ENCODE measurements at places on chromosomes 6 and 20. TPM values are rescaled to one million over a fixed set of nuclear protein-coding genes. Genes with fewer than 3 reads are reported as not detected.
A peak's percentile ranks its signal among the peaks of the same experiment; 100 is the strongest.

DNA sequence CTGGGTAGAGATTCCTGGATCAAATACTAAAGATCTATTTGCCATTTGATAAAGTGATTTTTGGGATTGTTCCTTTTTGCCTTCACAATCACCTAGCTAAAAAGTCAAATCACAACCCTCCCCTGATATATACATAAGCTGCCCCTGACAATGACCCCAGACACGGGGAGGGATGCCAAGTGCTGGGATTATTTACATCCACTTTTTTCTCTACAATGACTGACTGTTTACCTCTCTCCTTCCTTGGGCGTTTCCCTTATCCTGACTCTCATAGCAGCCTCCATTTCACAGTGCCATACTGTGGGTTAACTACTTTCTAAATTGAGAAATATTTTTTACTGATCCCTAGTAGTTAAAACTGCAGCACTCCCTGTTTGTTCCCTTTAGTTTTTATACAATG lies 150.8 kb upstream of the TMEM170B start:
- no peak overlapping the region for H3K4me3 ChIP-seq
- H3K4me1 ChIP-seq: no peaks in the 10 kb centered on the region
- DNase-seq: no peak
- no peaks in the 10 kb centered on the region for H3K36me3 ChIP-seq

GRCh38 chr6:38113825-38114576 lies 294.5 kb downstream of the ZFAND3 start:
- H3K36me3 ChIP-seq: no peaks in the 10 kb centered on the region
- H3K27me3 ChIP-seq: no peaks in the 10 kb centered on the region
- no peaks in the 10 kb centered on the region for H3K4me1 ChIP-seq
- H3K4me3 ChIP-seq: no peak overlapping the region
- H3K27ac ChIP-seq: no peak overlapping the region

- no peak for DNase-seq
- H3K27ac ChIP-seq: no peak overlapping the region
- H3K4me1 ChIP-seq: no peaks in the 10 kb centered on the region
- H3K4me3 ChIP-seq: no peak overlapping the region
These were observed 11.4 kb downstream of the RIPK1 start for GRCh38 chr6:3079682-3080081.

DNA sequence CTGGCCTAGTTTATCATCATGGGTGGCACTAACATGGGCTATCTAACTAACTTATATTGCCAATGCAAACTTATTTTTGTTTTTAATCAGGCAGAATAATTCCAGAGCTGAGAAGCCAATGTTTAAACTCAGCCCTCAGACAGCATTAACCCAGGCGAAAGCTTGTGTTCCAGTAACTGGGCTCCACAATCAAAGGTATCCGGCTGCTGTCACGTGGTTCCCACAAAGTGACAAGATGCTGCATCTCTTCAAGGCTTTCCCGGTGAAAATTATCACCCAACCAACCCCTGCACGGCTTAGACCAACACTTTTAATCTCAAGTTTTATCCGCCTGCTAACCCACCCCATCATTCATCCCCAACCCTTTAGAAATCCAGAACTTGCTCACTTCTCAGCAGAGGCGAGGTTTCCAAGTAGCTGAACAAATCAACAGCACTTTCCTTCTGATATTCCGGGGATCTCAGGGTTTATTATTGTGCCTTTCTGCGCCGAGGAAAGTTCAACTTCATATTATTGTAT lies 885 bp downstream of the MTCL3 start:
- no peaks in the 10 kb centered on the region for H3K36me3 ChIP-seq
- H3K27me3 ChIP-seq: peaks cover 11% of the 10 kb centered on the region

DNA sequence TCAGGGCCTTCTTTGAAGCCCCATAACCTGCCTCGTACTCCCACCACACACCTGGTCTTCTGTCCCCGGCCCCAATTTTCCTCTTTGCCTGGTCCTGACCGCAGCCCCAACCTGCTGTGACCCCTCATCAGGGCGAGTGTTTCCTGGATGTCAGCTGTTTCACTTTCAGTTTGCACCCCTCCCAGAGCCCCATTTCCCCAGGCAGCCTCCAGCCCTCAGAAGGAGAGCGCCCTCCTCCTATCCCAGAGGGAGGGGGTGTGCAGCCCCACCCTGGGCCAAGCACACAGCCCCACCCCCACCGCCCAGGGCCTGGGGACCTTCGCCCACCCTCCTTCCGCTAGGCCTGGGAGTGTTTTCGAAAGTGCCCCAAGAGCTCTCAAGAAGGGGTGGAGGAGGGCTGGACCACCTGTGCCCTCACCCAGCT lies 1.5 kb downstream of the BAK1 start:
- DNase-seq: no peak
- peak overlapping the region; percentile 87 for H3K27ac ChIP-seq
- H3K36me3 ChIP-seq: no peaks in the 10 kb centered on the region
- no peak overlapping the region for H3K4me3 ChIP-seq
- no peaks in the 10 kb centered on the region for H3K27me3 ChIP-seq

GRCh38 chr6:37460805-37461204 lies 27.8 kb downstream of the CMTR1 start:
- DNase-seq: no peak
- H3K27ac ChIP-seq: no peak overlapping the region
- H3K36me3 ChIP-seq: no peaks in the 10 kb centered on the region
- H3K4me3 ChIP-seq: no peak overlapping the region

DNA sequence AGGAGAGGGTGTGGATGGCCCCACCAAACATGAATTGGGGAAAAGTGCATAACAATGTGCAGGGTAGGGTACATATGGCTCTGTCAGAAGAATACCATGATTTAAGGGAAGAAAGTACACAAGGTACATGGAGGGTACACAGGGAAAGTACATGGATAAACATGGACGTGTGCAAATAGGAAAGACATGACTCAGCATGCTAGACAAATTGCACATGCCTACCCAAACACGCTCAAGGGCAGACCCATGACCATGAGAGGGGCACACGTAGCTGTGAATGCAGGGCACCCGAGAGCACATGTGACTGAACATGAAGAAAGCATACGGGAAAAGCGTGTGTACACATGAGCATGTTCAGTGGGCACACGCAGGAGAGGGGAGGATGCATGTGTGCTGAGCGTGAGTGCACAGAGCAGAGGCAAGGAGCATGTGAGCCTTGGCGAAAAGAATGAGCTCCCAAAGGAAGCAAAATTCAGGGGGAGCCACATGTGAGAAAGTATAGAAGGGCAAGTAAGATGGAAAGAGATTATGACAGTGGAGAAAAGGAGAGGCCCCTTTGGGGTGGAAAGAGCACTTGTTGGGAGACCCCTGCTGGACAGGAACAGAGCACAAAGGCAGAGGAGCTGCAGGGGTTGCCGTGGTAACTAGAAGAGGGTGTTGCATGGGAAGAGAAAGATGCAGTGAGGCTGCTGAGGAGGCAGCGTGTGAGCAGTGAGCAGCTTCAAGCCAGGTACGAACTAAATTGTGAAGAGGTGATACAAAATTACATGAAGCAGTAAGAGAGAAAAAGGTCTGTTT lies 17.8 kb downstream of the OR2H2 start:
- no peak for DNase-seq
- H3K27ac ChIP-seq: no peak overlapping the region
- no peak overlapping the region for H3K4me3 ChIP-seq
- H3K36me3 ChIP-seq: no peaks in the 10 kb centered on the region
- H3K4me1 ChIP-seq: no peaks in the 10 kb centered on the region

DNA sequence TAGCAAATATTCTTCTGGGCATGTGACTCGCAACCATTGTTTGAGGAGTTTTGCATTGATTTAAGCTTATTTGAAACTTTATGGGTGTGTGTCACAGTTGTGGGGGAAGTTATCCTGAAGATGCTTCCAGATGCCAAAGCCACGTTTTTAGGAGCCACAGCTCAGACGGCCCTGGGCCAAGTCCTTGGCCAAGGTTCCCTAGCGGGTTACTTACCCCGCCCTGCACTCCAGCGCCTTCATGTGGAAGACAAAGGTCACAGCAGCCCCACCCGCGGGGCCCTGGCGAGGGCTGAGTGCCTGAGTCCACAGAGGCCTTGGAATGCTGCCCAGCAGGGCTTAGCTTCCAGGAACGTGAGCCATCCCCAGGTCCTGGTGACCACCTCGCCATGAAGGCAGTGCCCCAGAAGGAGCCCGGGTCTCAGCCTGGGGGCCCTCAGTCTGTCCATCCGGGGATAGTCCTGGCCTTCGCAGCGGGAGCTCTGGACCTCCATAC lies 308.3 kb downstream of the CDH4 start:
- H3K4me1 ChIP-seq: no peaks in the 10 kb centered on the region
- H3K36me3 ChIP-seq: no peaks in the 10 kb centered on the region
- H3K4me3 ChIP-seq: no peak overlapping the region

DNA sequence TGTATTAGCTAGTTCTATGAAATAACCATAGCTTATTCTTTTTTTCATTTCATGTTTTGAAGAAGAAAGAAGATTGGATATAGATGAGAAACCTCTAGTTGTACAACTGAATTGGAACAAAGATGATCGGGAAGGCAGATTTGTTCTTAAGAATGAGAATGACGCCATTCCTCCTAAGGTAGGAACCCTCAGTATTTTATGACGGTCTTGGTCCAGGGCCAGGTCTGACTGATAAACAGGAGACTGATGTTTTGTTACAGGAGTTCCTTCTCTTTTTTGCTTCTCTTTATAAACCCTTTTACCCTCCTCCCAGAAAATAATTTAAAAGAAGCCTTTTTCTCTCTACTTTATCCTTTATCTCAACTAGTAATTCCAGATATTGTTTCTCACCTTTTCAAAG lies 43.6 kb downstream of the AFDN start:
- no peak overlapping the region for H3K4me3 ChIP-seq
- DNase-seq: no peak
- H3K4me1 ChIP-seq: no peaks in the 10 kb centered on the region
- no peak overlapping the region for H3K27ac ChIP-seq
- no peaks in the 10 kb centered on the region for H3K27me3 ChIP-seq

GRCh38 chr6:19382676-19383075 lies 454.5 kb upstream of the ID4 start:
- no peak overlapping the region for H3K27ac ChIP-seq
- H3K4me1 ChIP-seq: no peaks in the 10 kb centered on the region
- DNase-seq: no peak
- H3K27me3 ChIP-seq: no peaks in the 10 kb centered on the region
- H3K4me3 ChIP-seq: no peak overlapping the region
- H3K36me3 ChIP-seq: no peaks in the 10 kb centered on the region

- H3K27me3 ChIP-seq: no peaks in the 10 kb centered on the region
- no peaks in the 10 kb centered on the region for H3K4me1 ChIP-seq
- DNase-seq: no peak
- no peak overlapping the region for H3K27ac ChIP-seq
- no peak overlapping the region for H3K4me3 ChIP-seq
- H3K36me3 ChIP-seq: no peaks in the 10 kb centered on the region
These were observed 43.5 kb upstream of the NFATC2 start for GRCh38 chr20:51586005-51586440.

DNA sequence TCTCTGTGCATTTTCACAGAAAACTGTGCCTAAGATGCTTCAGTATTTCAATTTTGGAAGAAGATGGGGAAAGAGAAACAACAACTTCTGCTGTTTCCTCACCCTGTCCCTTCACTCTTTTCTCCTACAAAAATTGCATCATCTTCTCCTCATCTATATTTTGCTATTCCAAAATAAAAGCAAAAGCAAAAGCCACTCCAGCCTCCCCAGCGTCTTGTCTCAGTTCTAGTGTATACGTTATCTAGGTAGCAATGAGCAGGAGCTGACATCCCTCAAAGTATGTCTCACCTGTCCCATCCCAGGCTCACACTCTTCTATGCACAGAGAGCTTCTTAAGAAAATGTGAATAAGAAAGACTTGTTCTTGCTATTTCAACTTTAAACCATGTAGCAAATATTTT lies 163.8 kb upstream of the TAB2 start:
- DNase-seq: no peak
- no peaks in the 10 kb centered on the region for H3K27me3 ChIP-seq
- no peaks in the 10 kb centered on the region for H3K36me3 ChIP-seq
- no peak overlapping the region for H3K4me3 ChIP-seq
- H3K4me1 ChIP-seq: no peaks in the 10 kb centered on the region

- no peaks in the 10 kb centered on the region for H3K4me1 ChIP-seq
- H3K27ac ChIP-seq: peak overlapping the region; percentile 37
- H3K36me3 ChIP-seq: no peaks in the 10 kb centered on the region
These were observed 6.7 kb downstream of the TGIF2 start for GRCh38 chr20:36579996-36580545.

DNA sequence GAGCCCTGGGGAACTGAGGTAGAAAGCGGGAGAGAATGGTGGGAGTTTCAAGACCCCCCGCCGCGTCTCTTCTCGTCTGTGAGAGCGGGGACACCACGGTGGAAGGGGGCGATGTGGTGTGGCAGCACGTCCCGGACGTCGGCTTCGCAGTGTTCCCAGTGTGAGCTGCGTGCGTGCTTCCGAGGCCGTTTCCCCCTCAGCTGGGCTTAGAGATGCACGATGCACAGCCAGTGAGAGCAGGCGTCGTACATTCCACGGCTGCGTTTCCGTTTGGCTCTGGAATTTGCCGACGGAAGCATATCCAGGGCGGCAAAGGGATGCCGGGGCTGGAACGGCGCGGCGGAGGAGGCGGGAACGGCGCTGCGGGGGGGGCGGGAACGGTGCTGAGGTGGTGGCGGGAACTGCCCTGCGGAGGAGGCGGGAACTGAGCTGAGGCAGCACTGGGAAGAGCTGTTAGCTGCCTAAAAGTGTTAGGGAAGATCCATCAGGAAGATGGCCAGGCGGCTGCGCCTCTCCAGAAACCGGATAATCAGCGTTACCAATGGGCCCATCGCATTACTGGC lies 37.7 kb downstream of the KIF25 start:
- peak overlapping the region; percentile 59 for H3K27ac ChIP-seq
- H3K4me1 ChIP-seq: peaks cover 3% of the 10 kb centered on the region
- peak; percentile 64 for DNase-seq
- peak overlapping the region; percentile 8 for H3K4me3 ChIP-seq
- no peaks in the 10 kb centered on the region for H3K27me3 ChIP-seq
- H3K36me3 ChIP-seq: no peaks in the 10 kb centered on the region

The ELOVL2 gene
- 3.5 TPM for total RNA-seq

The REM1 gene
- total RNA-seq: 12.1 TPM

The CST9 gene
- not detected for total RNA-seq

The DDO gene
- total RNA-seq: 3.3 TPM

The B3GAT2 gene
- 0.76 TPM for total RNA-seq

The CST4 gene
- not detected for total RNA-seq

The THEMIS gene
- not detected for total RNA-seq

Data from uterus (tissue), 4 donors.